Upper lobe of left lung (tissue), 6 donors: ENCODE measurements at places on chromosomes 13 and 19. TPM values are rescaled to one million over a fixed set of nuclear protein-coding genes. Genes with fewer than 3 reads are reported as not detected.

The POU2F2 gene
- total RNA-seq: 3.2 TPM

The SOX21 gene
- not detected for total RNA-seq

DNA sequence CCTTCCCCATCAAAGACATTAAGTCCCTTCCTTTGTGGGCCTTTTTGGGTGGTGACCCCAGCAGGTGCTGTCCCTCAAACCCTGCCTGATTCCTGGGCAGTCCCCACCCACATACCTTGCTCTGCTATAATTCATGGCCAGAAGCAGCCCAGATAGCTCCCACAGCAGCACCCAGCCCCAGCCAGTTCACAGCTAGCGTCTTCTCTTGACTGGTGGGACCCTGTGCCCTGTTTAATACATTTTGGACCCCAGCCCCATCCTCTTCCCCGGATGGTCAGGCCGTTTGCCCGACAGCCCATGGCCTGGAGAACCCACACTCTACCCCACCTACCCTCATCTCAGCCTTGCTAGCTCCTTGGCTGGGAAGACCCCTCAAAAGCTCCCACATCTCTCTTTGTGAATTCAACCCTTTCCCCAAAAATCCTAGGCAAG lies 2.1 kb downstream of the CCDC106 start:
- DNase-seq: no peak
- peaks cover 18% of the 10 kb centered on the region for H3K36me3 ChIP-seq
- no peak overlapping the region for H3K27ac ChIP-seq
- no peaks in the 10 kb centered on the region for H3K27me3 ChIP-seq

DNA sequence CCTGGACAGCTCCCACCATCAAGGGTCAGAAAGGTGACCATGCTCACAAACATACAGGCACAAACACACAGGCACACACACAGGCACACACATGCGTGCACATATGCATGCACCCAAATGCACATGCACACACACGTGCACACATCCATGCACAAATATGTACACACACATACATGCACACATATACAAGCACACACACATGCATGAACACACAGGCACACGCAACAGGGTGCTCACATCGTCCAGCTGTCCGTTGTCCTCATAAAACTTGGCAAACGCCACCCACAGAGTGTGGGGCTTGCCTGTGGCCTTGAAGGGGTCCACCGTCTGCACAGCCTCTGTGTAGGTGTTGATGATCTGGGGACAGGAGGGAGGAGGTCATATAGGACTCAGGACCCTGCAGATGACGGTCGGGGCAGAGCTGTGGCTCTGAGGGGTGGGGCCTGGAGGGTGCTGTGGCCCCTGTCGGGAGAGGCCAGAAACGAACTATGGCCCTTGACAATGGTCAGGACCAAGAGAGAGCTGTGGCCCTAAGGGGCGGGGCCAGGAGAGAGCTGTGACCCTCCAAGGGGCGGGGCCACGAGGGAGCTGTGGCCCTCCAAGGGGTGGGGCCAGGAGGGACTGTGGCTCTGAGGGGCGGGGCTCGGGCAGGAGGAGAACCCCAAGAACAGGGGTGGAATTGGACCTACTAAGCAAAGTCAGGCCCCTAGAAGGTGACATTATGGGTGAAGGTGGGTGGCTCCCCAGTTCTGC lies 6.2 kb downstream of the XAB2 start:
- peaks cover 69% of the 10 kb centered on the region for H3K36me3 ChIP-seq
- H3K27ac ChIP-seq: no peak overlapping the region
- H3K4me3 ChIP-seq: no peak overlapping the region
- peaks cover 29% of the 10 kb centered on the region for H3K4me1 ChIP-seq

GRCh38 chr13:66659701-66660467 lies 570.3 kb downstream of the PCDH9 start:
- DNase-seq: no peak
- no peaks in the 10 kb centered on the region for H3K36me3 ChIP-seq
- no peaks in the 10 kb centered on the region for H3K27me3 ChIP-seq
- no peak overlapping the region for H3K27ac ChIP-seq
- H3K4me1 ChIP-seq: no peaks in the 10 kb centered on the region
- no peak overlapping the region for H3K4me3 ChIP-seq

DNA sequence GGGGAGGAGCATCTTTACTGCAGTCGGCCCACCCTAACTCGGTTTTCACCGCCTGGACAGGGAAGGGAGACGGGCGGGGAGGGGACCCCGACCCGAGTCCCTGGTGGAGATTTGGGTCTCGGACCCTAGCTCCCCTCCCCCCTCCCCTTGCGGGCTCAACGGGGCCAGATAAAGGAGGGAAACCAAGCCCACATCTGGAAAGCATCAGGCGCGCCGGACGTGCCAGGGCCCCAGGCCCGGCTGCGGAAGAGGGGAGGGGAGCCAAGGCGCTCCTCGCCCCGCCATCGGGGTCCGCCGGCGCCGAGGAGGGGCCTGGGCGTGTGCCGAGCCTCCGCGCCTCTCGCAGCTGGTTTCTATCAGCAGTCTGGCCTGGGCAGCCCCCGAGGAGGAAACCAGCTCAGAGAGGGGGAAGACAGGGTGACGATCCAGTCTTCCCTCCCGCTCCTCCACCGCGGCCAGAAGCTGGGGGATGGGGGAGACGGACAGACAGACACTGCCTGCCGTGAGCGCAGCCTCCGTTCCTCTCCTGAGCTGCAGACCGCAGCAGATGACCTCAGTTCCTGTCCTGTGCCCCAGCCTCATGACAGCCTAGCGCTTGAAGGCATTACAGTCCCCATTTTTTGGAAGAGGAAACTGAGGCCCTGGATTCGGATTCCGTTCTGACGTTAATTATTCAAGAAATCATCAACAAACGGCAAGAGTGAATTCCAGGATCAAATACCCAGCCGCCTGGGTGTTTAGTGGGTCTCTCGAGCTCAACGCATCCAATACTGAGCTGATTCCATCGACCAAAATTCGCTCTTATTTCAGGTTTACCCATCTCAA lies 3.6 kb upstream of the GNG8 start:
- H3K27ac ChIP-seq: peak overlapping the region; percentile 70
- no peaks in the 10 kb centered on the region for H3K27me3 ChIP-seq
- DNase-seq: peak; percentile 91

DNA sequence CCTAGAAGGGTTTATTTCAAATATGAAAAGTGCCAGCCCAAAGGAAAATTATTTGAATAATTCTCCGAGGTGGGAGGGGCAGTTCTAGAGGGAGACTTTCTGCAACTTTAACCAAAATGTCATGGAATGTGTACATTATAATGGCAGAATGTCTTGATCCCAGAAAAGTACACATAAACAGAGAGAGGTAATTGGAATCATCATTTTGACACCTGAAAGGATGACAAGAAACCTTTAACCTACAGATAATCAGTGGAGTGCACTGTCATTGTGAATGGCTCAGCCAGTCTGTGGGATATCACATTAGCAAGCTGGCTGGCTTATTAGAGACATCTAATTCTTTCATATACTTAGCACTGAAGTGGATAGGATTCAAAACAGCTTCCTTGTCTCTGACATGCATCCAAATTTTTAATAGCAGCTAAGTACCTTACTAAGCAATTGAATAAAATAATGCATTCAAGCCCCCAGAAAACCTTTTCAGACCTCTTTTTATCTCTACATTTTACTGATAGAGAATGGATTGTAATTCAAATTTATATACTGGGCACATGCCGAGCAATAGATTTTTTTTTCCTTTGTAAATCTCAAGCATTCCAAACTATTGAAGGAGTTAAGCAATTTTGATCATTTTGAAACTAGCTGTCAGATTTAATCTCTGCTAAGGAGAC lies 468.6 kb downstream of the COG6 start:
- DNase-seq: no peak
- no peaks in the 10 kb centered on the region for H3K27me3 ChIP-seq

- no peak overlapping the region for H3K4me3 ChIP-seq
- no peak for DNase-seq
- H3K36me3 ChIP-seq: no peaks in the 10 kb centered on the region
- peaks cover 38% of the 10 kb centered on the region for H3K27me3 ChIP-seq
- H3K27ac ChIP-seq: no peak overlapping the region
Measured at GRCh38 chr19:12843999-12844732, 5.9 kb downstream of the MAST1 start.

- H3K27ac ChIP-seq: no peak overlapping the region
- DNase-seq: no peak
- no peak overlapping the region for H3K4me3 ChIP-seq
Measured at GRCh38 chr19:1765232-1765903, 12.1 kb downstream of the ONECUT3 start.

- H3K36me3 ChIP-seq: no peaks in the 10 kb centered on the region
- H3K4me1 ChIP-seq: peaks cover 14% of the 10 kb centered on the region
Measured at GRCh38 chr13:60398907-60399589, 2.0 kb downstream of the TDRD3 start.

GRCh38 chr13:73358606-73359095 lies 299.8 kb downstream of the KLF5 start:
- no peak for DNase-seq
- no peaks in the 10 kb centered on the region for H3K36me3 ChIP-seq
- H3K27me3 ChIP-seq: no peaks in the 10 kb centered on the region
- no peaks in the 10 kb centered on the region for H3K4me1 ChIP-seq

DNA sequence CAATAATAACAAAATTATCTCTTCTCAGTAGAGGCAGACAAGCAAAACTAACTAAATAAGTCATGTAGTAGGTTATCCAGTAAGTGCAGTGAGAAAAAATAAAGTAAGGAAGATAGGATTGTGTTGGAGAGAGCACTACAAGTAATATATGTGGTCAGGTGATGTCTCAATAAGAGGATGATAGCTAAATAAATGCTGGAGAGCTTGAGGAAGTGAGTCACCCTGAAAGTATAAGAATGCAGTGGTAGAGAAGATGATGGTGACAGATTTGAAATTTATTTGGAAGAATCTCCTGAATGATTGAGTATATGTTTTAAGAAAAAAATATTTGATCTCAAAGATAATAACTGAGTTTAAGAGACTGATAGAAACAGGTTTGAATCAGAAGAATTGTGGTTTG lies 152.2 kb upstream of the PRR20A start:
- DNase-seq: no peak
- H3K36me3 ChIP-seq: no peaks in the 10 kb centered on the region
- no peak overlapping the region for H3K27ac ChIP-seq
- H3K27me3 ChIP-seq: no peaks in the 10 kb centered on the region
- H3K4me3 ChIP-seq: no peak overlapping the region

- no peak overlapping the region for H3K27ac ChIP-seq
- no peaks in the 10 kb centered on the region for H3K36me3 ChIP-seq
- peaks cover 1% of the 10 kb centered on the region for H3K27me3 ChIP-seq
- DNase-seq: no peak
Measured at GRCh38 chr13:113734826-113735125, 24.2 kb upstream of the TMEM255B start.

DNA sequence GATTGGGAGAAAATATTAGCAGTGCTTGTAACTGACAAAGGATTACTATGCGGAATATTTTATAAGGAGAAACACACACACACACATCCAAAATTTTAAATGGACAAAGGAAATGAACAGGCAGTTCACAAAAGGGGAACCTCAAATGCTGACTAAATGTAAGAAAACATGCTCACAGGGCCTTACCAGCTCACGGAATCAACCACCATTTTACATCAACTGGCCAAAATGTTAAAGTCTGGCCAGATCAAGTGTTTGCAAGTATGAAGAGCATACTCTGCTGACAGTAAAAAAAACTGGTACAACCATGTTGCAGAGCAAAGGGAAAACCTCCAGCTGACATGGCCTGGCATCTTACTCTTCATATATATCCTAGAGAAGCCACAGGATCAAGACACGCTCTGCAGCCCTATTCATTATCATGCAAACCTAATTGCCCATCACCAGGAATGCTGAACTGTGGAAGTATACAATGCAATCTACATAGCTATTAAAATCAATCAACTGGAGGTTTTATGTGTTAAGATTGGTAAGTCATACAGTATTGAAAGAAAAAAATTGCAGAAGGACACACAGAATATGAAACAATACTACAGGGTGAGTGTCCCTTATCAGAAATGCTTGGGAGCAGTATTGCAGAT lies 124.4 kb downstream of the RNF17 start:
- H3K27me3 ChIP-seq: no peaks in the 10 kb centered on the region
- peaks cover 10% of the 10 kb centered on the region for H3K36me3 ChIP-seq
- DNase-seq: no peak
- H3K27ac ChIP-seq: no peak overlapping the region
- H3K4me3 ChIP-seq: no peak overlapping the region

DNA sequence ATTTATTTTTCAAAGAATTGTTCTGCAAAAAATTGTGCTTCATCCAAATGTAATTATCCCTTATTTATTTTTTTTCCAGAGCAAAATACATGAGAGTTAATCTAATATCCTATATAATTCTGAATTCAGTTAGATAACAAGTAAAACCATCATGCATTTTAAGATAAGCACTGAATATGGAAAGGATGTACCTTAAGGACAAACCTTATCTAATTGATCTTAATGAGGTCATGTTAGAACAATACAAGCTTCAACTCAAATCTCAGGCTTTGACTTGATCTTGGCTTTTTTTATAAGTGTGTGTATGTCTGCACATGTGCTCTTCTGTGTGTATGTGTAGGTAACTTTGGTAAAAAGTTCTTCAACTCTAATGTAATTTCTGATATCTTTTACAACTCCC lies 1828.8 kb downstream of the PCDH9 start:
- no peaks in the 10 kb centered on the region for H3K4me1 ChIP-seq
- H3K36me3 ChIP-seq: no peaks in the 10 kb centered on the region
- H3K27ac ChIP-seq: no peak overlapping the region
- no peaks in the 10 kb centered on the region for H3K27me3 ChIP-seq
- no peak for DNase-seq

GRCh38 chr13:74530011-74530410 lies 395.8 kb upstream of the KLF12 start:
- no peaks in the 10 kb centered on the region for H3K36me3 ChIP-seq
- no peak overlapping the region for H3K4me3 ChIP-seq
- no peak for DNase-seq
- no peak overlapping the region for H3K27ac ChIP-seq
- no peaks in the 10 kb centered on the region for H3K4me1 ChIP-seq
- no peaks in the 10 kb centered on the region for H3K27me3 ChIP-seq
